ENCODE measurements at places on chromosomes 6 and 20. TPM values are rescaled to one million over a fixed set of nuclear protein-coding genes. Genes with fewer than 3 reads are reported as not detected.

The ETV7 gene
- total RNA-seq = not detected

The CNKSR3 gene
- total RNA-seq = 3.2 TPM

The KIF13A gene
- 21.3 TPM for total RNA-seq

The MAPK13 gene
- 41.4 TPM for total RNA-seq

The SPACA1 gene
- total RNA-seq = not detected

The RNF144B gene
- 4.6 TPM for total RNA-seq

The LY6G6D gene
- not detected for total RNA-seq
